ENCODE measurements at places on chromosomes 2 and 18.

- no peak for DNase-seq
These were observed 856.3 kb downstream of the SUCLG1 start for GRCh38 chr2:83602753-83603152.

DNA sequence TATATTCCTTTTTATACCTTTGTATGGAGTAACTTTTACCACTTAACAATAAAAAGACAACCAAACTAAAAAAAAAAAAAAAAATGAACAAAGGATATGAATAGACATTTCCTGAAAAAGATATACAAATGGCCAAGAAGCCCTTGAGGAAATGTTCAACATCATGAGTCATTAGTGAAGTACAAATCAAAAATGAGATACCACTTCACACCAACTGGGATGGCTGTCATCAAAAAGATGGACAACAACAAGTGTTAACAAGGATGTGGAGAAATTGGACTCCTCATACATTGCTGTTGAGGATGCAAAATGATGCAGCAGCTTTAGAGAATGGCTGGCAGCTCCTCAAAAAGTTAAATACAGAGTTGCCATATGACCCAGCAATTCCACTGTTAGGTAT, 22.6 kb upstream of the SCYGR2 start:
- DNase-seq, result no peak

GRCh38 chr2:200442471-200442870, 67.4 kb downstream of the KCTD18 start:
- DNase-seq, result no peak

DNA sequence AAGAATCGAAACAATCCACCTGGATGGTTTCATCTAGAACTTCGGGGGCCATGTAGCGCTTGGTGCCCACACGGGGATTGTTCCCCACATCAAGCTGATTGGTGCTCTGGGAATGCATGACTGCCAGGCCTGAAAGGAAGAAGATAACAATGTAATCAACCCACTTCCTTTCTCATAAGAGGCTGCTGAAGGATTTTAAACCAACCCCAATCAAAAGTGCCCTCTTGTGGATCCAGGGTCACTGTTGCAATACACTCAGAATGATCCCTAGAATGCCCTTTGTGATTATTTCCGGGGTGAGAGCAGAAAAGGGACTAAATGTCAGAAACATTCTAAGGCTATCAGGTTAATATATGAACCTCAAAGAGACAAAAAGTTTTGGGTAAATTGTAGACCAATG, 115.2 kb downstream of the ACVR1 start:
- no peak for DNase-seq
